ELR (cell line): ENCODE measurements at places on chromosomes 1 and 21.
A peak's percentile ranks its signal among the peaks of the same experiment; 100 is the strongest.

DNA sequence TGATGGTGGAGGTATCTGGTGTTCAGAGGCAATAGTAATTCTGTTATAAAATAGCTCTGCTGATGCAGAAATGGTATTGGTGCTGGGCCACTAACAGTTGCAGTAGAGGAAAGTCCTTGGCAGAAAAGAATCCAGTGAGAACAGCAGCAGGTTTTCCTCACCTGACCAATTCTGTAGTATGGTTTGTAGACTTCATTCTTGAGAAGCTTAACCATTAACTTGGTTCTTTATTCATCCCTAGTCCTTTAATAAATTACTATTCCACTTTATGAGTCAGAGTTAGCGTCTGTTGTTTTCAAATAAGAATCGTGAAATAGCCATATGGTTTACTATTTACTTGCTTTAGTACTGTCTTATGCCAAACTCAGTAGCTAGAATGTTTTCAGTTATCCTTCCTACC is 128.5 kb upstream of the SERTAD4 start:
- no peak for DNase-seq

GRCh38 chr1:66147226-66147835 is 354.6 kb downstream of the PDE4B start:
- DNase-seq, result no peak

DNA sequence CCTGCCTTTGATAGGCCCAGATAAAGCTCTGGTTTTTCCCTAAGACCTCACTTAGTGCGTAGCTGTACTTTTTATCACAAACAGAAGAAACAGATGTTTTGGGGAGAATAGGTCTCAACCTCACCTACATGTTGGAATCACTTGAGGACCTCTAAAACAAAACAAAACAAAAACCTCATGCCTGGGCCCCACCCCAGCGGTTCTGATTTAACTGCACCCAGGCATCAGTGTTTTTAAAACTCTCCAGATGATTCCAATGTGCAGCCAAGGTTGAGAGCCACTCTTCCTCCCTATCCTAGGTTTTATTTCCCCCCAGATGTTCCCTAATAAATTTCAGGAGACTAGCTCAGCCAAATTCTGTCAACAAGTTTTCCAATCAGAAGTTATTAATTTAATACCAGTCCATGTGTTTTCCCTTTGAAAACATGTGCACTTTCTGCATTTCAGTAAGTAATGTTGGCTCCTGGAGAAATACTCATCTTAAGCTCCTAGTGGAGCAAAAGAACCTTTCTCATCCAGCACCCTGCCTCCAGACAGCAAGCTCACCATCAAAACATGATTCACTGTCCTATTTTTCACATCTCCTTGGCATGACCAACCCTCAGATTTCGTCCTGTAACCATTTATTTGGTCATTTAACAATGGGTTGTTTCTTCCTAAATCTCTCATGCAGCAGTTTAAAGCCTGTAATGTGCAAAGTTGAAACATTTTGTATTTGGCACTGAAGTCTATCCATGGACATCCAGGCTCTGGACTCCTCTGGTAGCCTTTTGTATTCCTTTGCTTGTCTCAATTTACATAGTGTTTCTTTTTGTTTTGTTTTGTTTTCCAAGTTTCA is 27.5 kb downstream of the LRRC8C start:
- DNase-seq, result no peak

DNA sequence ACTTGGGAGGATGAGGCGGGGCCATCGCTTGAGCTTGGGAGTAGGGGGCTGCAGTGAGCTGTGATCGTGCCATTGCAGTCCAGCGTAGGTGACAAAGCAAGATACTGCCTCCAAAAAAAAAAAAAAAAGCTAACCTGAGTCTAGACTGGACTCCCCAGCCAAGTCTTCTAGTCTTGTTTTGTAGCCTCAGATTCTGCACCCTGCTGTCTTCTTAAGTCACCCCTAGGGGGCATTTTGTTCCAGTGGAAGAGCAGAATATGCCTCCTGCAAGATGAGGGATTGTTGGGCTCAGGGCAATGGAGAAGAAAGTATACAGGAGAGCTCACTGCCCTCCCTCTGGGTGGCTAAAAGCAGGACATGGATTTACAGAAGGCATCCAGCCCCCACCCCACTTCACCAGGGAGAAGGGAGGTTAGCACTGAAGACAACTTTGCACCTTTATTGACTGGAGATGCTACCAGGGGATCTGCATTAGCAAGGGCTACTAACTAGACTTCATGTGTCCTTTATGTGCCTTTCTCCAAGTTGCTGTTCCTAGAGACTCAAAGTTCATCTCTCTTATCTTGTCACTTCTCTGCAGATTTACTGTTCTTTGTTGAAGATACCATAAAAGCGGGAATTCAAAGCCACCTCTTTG is 15.3 kb upstream of the RNF187 start:
- peak; percentile 71 for DNase-seq

DNA sequence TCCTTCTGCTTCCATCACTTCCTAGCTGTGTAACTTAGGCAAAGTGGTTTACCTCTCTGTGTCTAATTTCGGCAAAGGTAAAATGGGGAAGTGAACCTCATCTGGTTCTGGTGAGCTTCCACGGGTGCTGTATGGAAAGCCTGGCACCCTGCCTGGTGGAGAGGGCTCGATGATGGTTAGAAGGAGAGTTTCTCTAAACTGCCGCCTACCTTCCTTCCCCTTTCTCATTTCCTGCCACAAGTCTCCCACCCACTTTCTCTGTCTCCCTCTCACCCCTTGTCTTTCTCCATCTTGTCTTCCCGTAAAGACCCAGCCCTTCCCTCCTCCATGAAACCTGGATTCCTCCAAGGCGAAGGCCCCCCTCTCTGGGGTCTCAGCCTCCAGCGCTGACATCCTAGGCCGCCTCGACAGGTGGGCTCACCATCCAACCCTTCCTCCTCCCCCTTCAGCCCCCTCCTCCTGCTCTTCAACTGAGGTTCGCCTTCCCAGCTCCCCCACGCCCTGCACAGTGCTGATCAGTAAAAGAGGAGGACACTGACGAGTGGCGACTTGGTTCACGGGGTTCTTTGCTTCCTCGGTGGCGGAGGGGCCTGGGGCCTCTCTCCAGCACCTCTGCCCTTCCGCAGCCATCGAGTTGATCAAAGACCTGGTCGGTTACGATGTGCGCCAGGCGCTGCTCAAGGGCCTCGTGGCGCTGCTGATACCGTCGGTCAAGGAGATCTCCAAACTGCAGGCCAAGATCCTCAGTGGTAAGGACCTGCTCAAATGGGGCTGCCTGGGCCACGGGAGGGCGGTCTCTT is 7.3 kb downstream of the RNU5D-1 start:
- no peak for DNase-seq

GRCh38 chr1:46587069-46587468 is 17.0 kb downstream of the MKNK1 start:
- DNase-seq, result no peak

DNA sequence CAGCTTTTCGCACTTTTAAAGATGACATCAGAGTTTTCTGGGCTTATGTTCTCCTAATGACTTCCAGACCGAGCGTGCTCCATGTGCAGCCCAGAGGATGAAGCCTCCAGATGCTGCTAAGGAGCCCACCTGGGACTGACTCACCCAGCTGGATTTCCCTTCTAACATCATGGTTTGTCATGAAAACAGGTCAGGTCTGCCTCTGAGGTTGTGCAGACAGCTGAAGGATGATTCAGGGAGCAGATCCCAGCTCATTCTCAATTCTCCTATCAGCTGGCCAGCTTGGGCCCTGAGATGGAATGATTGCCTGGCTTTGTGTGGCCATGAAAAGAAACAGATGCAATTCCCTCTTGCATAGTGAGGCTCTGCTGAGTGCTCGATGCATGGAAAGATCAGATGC is 123.9 kb upstream of the DUSP10 start:
- peak; percentile 59 for DNase-seq

- no peak for DNase-seq
Measured at GRCh38 chr1:212157252-212157651, 121.7 kb downstream of the DTL start.

DNA sequence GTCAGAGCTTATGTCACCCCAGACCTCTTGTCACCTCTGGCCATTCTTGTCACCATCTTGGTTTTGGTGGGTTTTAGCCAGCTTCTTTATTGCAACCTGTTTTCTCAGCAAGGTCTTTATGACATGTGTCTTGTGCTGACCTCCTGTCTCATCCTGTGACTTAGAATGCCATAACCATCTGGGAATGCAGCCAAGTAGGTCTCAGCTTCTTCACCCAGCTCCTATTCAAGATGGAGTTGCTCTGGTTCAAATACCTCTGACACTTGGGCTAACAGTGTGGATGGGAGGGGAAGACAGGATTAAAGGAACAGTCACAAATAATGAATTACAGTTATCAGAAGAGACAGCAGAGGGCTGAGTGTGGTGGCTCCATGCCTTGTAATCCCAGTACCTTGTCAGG is 30.5 kb upstream of the PIK3CD start:
- peak; percentile 23 for DNase-seq

GRCh38 chr1:241317676-241318075 is 39.3 kb downstream of the RGS7 start:
- DNase-seq, result no peak

- no peak for DNase-seq
Measured at GRCh38 chr1:110310300-110310699, 28.9 kb upstream of the RBM15 start.

- DNase-seq, result peak; percentile 17
Measured at GRCh38 chr1:212769459-212770167, 22.0 kb downstream of the NSL1 start.

DNA sequence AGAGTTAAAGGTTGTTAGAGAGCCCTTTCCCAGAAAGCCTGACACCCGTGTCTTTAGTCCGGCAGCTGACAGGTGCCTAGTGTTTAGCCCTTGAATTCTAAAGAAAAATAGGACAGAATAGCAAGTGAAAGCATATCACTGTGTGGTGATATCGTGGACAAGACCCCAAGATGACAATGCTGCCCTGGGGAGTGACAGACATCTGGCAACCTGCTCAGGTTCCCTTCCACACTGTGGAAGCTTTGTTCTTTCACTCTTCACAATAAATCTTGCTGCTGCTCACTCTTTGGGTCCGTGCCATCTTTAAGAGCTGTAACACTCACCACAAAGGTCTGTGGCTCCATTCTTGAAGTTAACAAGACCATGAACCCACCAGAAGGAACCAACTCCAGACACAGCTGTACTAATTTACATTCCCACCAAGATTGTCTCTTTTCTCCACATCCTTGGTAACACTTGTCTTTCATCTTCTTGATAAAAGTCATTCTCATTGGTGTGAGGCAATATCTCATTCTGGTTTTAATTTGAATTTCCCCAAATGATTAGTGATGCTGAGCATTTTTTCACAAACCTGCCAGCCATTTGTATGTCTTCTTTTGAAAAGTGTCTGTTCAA is 107.6 kb upstream of the SGIP1 start:
- no peak for DNase-seq

- no peak for DNase-seq
Measured at GRCh38 chr1:39453603-39454002, 37.8 kb upstream of the BMP8A start.

DNA sequence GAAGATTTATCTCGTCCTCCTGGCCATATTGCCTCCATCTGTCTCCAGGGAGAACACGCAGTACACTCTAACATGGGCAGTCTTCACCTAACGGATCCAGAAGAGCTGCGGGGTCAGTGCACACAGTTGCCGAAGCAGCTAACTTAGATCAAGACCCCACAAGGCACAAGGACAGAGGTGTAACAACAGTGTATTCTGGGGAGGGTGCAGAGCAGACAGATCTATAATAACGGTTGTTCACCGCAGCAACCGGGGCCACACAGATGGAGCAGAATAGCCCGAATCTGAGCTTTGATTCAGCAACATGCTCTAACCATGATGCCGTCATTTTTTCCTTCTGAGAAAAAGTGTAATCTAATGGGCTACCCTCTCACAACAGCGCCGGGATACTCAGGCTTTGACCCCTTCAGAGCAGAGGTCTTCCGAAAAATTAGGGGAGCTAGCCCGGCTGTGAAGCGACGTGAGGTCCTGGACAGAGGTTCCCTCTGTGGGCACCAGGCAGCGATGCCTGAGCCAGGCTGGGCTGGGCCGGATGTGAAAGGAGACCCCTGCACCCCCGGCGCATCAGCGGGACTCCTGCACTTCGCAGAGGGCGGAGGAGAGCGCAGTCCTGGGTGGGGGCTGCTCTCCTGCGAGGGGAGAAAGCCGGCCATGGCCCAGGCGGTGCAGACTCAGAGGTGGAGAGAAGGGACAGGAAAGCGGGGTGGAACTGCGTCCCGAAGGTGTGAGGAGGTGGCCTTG is 57.5 kb downstream of the BCL9 start:
- DNase-seq, result peak; percentile 25

DNA sequence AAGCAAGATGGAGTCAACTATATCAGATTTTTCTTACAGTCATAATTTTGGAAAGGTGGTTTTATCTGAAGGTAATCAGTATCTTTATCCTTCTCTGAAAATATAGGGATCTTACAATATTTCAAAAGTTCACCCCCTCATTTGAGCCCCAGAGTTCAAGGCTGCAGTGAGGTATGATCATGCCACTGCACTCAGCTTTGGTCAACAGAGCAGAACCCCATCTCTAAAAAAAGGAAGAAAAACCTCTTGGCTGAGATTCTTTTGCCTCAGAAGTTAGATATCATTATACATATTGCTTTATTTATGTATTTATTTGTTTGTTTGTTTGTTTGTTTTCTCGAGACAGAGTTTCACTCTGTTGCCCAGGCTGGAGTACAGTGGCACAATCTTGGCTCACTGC is 11.5 kb upstream of the RBBP5 start:
- DNase-seq, result no peak

DNA sequence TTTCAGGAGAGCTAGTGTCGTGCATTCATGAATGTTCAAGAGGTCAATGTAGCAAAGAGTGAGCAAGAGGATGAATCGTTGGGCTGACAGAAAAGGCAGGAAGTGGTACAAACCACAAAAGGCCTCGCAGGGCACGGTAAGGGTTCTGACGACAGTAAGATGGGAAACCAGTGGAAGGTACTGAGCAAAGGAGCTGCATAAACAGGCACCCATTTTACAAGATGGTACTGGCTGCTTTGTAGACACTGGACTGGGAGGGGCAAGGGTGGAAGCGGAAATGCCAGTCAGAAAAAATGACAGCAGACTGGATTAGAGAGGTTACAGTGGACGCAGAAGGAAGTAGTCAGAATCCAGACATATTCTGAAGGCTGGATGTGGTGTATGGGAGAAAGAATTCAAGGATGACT is 123.5 kb downstream of the PTPN14 start:
- DNase-seq, result peak; percentile 100

DNA sequence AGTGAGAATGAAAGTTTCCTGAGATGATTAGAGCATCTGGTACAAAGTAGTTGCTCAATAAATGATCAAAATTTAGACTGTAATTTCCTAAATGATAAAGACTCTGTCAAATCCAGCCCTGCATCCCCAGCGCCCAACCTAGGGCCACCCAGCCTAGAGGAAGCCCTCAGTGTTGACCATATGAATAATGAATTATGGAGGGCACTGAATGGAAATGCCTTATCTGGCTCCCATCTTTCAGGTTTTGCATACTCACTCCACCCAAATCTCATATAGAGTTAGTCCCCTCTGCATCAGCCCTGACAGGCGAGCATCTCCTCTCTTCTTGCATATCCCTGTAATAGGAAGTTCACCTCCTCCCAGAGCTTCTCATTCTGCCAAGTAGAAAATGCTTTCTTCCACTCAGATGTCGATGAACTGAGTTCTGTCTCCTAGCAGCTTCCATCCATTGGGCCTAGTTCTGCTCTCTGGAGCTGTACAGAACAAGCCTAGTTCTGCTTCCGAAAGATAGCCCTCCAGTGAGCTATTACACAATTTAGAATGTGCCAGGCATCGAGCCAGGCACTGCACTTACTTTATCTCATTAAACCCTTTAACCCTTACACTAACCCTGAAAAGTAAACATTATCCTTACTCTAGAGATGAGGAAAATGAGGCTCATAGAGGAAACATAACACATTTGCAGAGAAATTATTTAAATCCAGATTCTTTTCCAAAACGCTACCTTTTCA is 20.9 kb downstream of the COA7 start:
- DNase-seq, result no peak

GRCh38 chr1:183243161-183244050 is 57.3 kb downstream of the LAMC2 start:
- no peak for DNase-seq

GRCh38 chr1:16165548-16165947 is 9.7 kb upstream of the EPHA2 start:
- DNase-seq, result no peak
